Stimulated activated CD4-positive, alpha-beta T cell treated with anti-CD3 and anti-CD28 coated beads, TNF-alpha, amount 100 ng/mL, for 24 hours (primary cell): ENCODE measurements at places on chromosomes 11 and 22.
A peak's percentile ranks its signal among the peaks of the same experiment; 100 is the strongest.

DNA sequence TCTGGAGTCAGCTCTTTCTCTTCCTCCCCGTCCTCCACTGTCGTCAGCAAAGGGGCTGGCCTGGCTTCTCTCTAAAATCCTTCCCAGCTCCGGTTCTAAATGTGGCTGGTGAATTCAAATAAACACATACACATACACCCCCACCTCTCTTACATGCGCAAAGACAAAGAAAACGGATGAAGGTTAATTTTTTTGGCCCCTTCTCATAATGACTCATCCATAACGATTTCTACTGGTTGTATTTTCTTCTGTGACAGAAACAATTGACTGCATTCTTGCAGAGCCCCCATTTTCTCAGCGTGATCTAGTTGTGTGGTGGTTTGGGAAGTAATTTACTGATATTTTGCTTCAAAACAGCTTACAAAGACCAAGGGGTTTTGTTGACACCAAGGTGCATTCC, 130.0 kb upstream of the NTM start:
- DNase-seq, result no peak

DNA sequence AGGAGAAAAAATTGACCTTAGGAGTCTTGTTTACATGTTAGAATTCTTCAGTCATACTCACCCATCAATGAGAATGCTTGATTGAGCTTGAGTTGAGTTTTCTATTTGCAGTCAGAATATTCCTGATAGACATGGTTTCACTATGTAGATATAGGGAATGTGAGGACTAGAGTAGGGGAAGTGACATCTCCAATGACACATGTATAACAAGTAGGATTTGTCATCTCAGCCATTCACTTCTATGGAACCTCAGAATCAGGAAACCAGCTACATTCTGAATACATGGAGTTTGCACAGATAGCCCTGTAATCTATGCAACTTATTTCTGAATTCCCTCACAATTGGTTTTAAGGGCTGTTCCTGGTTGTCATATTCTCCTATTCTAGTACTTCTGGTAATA, 20.1 kb upstream of the OR9Q1 start:
- no peak for DNase-seq

GRCh38 chr22:29071261-29072045, 1.4 kb upstream of the KREMEN1 start:
- DNase-seq, result peak; percentile 34

- no peak for DNase-seq
Observed at GRCh38 chr11:32326522-32326921, 108.8 kb downstream of the WT1 start.

- DNase-seq, result no peak
Observed at GRCh38 chr11:16925561-16926065, 88.6 kb downstream of the PLEKHA7 start.

DNA sequence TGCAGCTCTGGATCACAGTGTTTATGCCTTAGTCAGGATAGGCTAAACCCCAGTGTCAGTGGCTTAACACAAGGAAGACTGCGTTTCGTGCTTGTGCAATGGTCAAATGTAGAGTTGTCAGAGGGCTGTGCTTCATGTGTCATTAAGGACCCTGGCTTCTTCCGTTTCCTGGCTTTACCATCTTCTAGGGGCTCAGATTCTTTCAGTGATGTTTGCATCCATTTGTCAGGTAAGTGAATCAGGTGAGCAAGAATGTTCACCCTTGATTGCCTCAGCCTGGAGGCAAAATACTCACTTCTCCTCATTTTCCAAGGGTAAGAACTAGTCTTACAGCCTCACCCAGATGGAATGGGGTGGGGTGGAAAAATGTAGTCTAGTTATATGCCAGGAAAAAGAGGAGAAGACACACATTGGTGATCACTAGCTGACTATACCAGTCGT, 20.5 kb upstream of the AMOTL1 start:
- DNase-seq, result no peak

DNA sequence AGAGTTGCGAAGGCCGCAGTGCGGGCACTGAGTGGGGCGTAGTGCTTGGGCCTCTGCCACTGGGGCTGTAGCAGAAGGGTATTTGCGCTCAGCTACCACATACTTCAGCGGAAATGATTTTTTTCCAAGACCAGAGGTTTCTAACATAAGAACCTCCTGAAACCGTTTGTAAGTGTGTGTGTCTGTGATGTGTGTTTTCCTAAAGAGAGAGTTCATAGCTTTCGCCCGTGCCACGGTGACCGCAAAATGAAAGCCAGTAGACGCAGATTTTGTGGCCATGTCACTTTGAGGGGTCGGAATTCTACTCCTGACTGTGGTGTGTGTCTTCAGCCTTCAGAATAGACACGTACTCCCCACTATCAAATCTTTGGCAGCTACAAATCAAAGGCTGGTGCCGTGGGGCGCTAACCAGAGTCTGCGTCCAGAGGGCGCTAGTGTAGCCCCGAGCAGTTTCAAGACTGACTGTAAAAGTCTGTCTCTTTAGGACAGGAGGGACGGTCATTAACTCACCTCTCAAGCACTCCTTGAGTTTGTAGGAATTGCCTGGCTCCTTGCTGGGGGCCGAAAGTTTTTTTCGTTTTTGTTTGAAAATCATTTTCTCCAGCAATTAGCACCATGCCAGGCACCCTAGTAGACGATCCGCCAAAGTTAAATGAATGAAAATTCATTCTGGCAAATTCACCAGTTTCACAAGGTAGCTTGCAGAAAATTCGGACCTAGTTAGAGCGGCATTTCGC, 2.5 kb upstream of the CALCA start:
- DNase-seq, result peak; percentile 64

- no peak for DNase-seq
Observed at GRCh38 chr11:119112314-119113020, 5.3 kb downstream of the C2CD2L start.

DNA sequence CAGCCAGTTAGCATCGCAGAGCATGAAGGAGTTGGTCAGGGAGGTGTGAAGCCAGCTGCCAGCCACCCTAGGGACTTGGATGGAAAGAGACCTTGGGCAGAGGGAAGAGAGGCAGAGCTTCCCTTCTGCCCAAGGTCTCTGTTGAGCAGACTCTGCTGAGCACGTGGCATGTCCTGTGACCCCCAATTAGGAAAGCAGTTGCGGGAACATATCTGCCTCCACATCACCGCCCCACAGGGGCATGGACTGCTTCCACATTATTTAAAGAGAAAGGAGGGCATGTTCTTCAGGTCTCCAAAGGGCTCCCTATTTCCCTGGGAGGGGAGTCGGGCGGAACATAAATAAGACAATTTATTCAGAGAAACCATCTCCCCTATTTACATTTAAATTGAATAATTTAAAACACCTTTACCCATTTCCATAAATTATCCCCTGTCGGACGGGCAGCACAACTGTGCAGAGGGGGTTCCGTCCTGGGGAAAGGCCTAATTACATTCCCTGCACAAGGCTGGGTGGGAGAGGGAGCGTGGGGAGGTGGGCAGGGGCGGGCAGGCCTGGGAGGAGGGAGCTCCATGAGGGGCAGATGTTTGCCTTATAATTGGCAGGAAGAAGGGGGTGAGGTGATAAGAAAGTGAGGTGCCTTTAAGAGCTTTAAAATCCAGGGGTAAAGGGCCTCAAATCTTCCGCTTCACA, 88.8 kb upstream of the THY1 start:
- no peak for DNase-seq

DNA sequence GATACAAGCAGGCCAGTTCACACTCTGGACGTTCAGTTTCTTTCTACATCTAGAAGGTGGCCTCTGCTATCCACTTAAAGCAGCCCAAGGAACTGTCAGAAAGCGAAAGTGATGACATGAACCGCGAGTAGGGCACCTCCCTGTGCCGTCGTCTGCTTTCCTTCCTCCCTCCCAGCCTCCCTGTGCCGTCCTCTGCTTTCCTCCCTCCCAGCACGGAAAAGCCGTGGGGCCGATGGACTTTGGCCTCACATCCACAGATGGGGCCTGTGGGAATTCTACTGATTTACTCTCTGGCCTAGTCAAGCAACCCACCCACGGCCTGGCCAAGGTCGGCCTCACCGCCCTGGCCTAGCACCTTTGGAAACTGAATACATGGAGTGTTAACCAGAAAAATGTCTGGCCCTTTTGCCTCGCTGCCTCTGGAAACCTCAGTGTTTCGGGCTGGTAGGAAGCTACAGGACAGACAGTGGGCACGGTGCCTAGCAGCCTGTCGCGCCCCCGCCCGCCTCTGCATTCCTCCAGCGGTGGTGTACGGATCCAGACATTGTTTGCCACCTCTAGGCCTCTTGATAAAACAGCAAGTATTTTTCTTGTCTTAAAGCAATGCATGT, 14.2 kb downstream of the PEX26 start:
- DNase-seq, result no peak

DNA sequence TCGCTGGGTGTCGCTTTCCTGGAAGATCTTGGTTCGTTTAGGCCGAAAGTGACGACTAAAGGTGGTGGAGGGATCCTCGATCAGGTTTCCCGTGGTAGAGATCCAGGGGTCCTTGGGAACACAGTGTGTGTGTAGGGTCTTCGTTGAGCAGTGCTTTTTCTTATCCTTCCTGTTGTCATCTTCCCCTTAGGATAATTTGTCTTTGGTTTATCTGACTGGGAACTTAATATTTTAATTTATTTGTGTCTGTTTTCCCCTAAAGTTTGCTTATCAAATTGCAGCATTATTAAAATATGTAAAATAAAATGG, 403 bp downstream of the RBM7 start:
- no peak for DNase-seq

DNA sequence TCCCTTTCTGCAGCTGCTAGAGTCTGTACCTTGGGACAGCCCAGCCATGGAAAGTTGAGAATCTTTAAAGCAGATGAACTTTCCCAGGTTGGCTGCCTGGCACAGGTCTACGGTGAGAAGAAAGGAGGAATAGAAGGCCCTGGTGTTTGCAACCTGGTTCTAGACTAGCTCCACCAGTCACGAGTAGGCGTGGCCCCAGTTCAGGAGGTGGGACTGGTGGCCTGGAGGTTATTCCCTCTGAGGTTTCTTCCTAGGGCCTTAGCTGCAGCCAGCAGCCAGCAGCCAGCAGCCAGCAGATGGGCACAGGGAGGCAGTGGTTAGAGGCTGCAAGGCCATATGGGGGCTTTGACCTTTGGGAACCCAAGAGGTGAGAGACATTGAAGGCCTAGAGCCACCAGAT, 40.9 kb downstream of the PRDM11 start:
- DNase-seq, result no peak
